ENCODE measurements at places on chromosomes 2 and 18.

DNA sequence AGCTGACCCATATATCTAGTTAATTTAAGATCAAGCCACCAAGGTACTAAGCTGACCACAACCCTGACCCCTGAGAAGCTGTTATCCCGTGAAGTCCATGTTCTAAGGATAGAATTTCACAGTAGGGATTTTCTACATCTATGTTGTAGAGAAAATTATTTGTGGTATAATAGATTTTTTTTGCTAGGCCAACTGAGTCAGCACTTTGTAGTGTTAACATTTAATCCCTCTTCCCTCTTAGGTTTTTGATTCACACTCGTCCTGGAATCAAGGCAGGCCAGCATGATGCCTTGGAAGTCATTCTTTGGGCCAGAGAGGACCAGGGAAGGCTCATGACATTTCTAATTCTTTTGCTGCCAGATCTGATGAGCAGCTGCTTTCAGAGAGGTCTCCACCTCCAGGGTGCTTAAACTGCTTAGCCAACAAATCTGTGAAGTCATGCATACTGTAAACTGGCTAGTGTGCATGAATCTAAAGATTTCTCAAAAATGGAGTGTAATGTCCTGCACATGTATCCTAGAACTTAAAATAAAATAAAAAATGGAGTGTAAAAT lies 102.5 kb downstream of the RBM43 start:
- DNase-seq, result no peak

DNA sequence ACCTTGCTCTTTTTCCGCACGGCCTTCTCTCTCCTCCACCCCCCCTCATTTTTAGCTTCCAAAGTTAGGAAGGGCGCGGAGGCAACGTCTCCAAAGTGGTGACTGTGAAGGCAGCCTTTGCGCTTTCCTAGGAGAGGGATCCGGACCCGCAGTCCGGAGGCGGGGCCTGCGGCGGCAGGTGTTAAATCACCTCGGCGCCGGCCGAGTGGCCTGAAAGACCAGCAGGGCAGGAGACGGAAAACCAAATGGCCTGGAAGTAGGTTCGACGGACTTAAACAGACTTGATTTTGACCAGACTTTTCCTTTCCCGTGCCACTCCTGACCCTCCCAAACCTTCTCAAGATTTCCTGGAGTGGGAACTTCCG lies 615 bp downstream of the GORASP2 start:
- peak; percentile 46 for DNase-seq

DNA sequence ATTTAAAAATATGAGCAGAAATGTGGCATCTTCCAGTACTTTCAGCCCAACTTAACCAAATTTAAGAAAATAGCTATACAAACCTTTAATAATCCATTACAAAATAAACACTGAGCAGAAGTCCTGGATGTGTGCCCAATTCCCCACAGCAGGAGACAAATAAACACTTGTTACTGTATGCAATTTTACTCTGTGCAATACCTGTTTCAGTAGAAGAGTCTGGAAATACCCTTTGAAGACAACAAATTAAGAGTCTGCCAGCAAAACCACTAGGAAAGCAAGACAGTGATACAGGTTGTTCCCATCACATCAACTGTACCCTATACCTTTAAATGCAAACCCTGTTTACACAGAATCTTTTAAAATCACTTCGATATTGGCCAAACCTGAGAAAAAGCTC lies 41.4 kb upstream of the RNU4ATAC start:
- no peak for DNase-seq

GRCh38 chr2:101962309-101962708 lies 29.5 kb upstream of the IL1R2 start:
- no peak for DNase-seq

DNA sequence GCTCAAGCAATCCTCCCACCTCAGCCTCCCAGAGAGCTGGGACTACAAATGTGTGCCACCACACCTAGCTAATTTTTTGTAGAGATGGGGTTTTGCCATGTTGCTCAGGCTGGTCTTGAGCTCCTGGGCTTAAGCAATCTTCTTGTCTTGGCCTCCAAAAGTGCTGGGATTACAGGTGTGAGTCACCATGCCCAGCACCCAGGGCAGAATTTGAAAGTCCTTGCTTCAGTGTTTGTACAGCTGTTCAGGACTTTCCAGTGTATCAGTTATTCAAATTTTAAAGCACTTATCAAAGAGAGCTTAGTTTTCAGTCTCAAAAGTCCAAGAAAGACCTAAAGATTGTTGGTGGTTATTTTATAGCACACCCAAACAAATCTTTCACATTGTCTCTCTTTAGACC lies 43.6 kb upstream of the VPS54 start:
- no peak for DNase-seq

All from stimulated activated CD4-positive, alpha-beta T cell treated with anti-CD3 and anti-CD28 coated beads, Interleukin-4, amount 100 ng/mL, for 24 hours (primary cell).